LHCN-M2 (cell line): ENCODE measurements at places on chromosomes 12 and 14. TPM values are rescaled to one million over a fixed set of nuclear protein-coding genes. Genes with fewer than 3 reads are reported as not detected.

DNA sequence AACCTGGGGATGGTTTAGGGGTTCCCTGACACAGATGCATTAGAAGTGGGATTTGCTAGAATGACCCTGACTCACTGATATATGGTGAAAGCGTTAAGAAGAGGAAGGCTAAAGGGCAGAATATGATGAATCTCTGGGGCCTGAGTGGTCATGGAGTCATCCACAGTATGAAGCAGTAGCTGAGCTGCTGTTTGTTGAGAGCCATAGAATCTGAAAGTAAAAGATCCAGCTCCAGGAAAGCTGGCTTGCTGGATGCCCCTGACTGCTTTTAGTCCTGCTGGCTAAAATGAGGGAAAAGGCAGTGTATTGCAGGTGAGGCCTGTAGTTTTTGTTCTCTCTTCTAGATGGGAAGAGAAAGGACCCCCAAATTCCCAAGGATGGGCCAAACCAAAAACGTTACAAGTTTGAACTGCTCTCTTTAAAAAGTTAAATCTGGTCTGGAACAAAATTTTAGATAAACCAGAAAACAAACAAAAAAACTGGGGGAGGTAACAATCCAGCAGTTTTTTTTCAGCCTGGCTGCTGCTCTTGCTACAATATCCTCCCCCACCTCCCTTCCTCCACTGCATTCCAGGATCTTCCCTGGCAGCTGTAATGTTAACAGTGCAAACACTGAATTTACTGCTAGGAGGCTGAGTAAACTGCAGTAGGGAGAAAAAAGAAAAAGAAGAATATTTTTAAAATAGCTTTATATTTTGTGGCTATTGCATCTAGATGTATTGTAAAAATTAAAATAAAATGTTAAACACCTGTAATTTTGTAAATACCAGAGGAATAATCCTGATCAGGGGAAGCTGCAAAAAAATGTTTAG lies 16.5 kb downstream of the SEL1L start:
- peak; percentile 37 for DNase-seq

DNA sequence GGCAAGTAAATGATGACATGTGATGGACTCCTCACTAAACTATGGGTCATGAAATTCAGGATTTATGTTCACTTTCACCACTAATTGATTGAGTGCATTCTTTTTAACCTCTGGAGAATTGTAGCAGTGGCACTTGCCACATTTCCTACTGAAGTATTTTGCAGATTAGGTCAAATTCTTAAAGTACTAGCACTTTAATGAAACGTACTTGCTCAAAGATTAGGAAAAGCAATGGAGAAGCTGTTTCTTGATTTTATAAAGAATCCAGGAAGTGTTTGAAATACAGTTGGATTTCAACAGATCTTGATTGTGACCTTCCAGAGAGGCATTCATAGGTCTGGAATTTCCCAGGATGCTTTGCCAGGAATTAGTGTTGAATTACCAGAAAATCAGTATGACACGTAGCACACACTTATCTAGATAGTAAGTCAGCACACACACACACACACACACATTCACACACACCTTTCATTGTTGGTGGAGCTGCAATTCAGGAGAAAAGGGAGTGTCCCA lies 162.6 kb downstream of the MYRFL start:
- DNase-seq = peak; percentile 92

- DNase-seq = no peak
Measured at GRCh38 chr14:63472986-63473788, 70.0 kb downstream of the PPP2R5E start.

GRCh38 chr12:116675339-116676107 lies 62.3 kb downstream of the SPRING1 start:
- DNase-seq = no peak

- DNase-seq = peak; percentile 76
Measured at GRCh38 chr14:105476097-105476830, 1.6 kb downstream of the CRIP2 start.

TCL1B gene
- not detected in 2 replicates for total RNA-seq

GRCh38 chr14:85565862-85566296 lies 35.9 kb downstream of the FLRT2 start:
- peak; percentile 70 for DNase-seq

- DNase-seq = no peak
Measured at GRCh38 chr14:95346266-95346665, 26.6 kb upstream of the CLMN start.

DNA sequence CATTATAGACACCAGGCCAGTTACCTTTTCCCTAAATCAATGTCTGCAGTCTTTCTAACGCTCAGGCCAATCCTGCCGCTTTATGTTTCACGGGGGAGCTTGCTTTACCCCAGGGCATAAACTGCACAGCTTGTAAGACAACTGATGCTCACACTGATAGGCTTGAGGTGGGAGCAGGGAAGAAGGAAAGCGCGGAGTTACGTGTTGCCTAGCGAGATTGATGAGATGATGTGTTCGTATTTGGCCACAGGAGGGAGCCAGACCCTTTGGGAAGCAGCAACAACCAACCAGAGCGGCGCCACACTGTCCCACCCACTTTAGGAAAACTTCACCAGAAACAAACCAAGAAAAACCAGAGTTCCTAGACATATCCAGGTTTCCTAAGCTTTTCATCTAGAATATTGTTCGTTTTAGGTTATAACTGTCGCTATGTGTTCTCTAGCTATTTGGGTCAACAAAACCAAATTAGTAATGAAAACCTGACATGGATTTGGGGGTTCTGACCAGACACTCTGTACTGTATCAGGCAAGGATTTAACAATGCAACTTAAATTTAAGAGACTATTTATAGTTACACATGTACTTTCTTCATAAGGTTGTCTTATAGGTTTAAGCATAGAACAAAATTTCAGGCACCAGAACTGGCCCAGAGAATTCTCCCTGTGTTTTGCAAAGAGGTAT lies 2.4 kb downstream of the IL26 start:
- DNase-seq = peak; percentile 86

- no peak for DNase-seq
Measured at GRCh38 chr12:132218915-132219314, 74.7 kb downstream of the NOC4L start.

NUBPL gene
- 12.0 and 15.9 TPM in 2 replicates for total RNA-seq

MANSC4 gene
- total RNA-seq = not detected in 2 replicates

GRCh38 chr14:93987815-93988476 lies 9.2 kb upstream of the CCDC197 start:
- no peak for DNase-seq

DNA sequence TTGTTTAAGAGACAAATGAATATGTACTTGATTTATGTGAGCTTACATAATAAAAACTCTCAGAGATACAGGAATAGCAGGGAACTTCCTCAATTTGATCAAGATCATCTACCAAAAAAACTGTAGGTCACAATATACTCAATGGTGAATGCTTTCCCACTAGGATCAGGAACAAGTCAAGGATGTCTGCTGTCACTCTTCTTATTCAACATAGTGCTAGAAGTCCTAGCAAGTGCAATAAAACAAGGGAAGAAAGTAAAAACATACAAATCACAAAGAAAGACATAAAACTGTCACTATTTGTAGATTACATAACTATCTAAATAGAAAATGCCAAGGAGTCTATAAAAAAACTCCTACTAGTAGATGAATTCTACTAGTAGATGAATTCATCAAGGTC lies 41.9 kb upstream of the PAWR start:
- DNase-seq = no peak

GRCh38 chr14:70448633-70449340 lies 3.2 kb upstream of the ADAM21 start:
- DNase-seq = peak; percentile 94

GRCh38 chr12:121921066-121921465 lies 2.7 kb downstream of the CFAP251 start:
- no peak for DNase-seq

GRCh38 chr12:98162906-98163678 lies 352.3 kb upstream of the TMPO start:
- no peak for DNase-seq

DNA sequence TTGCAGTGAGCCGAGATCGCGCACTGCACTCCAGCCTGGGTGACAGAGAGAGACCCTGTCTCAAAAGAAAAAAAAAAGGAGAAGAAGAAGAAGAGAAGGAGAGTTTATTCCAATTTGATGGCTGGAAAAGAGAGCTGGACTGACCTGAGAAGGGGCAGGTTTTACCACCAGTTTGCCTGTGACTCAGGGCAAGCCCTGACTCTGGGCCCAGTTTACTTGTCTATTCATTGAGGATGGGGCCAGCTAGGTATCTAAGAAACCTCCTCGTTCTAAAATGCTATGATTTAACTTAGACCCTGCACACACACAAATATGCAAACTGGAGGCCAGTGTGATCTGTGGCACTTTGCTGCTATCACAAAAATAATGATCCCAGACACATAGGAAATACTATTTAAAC lies 155.0 kb downstream of the FOXN3 start:
- DNase-seq = no peak

- no peak for DNase-seq
Measured at GRCh38 chr12:12476857-12477531, 85.7 kb downstream of the DUSP16 start.

ITGA7 gene
- 135 and 217 TPM in 2 replicates for total RNA-seq

LIN52 gene
- total RNA-seq = 10.2 and 11.5 TPM in 2 replicates

GRCh38 chr12:124422570-124423523 lies 128.0 kb downstream of the RFLNA start:
- DNase-seq = peak; percentile 91

DBX2 gene
- not detected in 2 replicates for total RNA-seq

DNA sequence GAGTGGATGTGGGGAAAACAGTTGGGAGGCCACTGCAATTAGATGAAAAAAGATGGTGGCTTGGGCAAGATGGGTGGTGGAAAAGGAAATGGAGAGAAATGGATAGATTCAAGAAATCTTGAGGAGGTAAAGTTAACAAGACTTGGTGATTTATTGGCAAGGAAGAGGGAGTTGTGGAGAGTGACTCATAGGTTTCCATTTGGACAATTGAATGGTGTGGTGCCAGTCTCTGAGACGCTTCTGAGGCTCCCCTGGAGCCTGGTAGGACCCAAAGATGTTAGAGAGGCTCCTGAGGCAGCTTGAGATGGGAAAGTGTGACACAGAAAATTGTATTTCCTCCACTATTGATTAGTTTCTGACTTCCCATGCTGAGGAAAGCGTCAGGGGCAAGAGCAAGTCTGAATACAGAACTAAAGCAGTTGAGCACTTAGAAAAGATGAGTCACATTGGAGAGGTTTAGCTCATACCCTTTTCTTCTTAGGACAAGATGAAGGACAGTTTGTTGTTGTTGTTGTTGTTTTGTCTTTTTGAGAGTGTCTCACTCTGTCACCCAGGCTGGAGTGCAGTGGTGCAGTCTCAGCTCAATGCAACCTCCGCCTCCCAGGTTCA lies 4.5 kb downstream of the PRPF40B start:
- DNase-seq = peak; percentile 54

- no peak for DNase-seq
Measured at GRCh38 chr12:56476972-56477432, 8.6 kb downstream of the SPRYD4 start.

- DNase-seq = peak; percentile 31
Measured at GRCh38 chr12:32163596-32163995, 56.9 kb downstream of the BICD1 start.

DNA sequence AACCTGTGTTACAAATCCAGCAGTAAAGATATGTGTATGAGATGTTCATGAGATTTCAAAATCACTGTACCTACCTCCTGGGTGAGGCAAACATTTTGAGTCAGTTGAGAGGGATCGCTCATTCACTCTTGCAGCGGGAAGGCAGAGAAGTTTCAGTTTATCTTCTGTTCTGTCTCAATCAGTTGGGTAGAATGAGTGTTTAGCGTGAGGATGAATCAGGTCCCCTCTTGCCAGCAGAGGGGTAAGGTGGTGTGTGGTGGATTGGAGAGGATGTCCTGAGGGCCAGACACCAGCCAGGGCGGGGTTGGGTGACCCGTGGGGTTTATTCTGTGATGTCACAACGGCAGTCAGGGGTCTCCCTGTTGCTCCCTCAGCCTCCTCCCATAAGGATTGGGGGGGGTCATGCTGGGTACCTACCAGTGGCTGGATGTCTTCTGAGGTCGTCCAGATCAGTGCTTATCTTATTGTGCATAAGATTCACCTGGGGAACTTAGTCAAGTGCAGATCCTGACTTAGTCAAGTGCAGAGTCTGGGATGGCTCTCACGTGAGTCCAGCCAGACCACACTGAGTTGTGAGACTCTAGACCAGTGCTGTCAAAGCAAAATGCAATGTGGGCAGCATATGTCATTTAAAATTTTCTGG lies at the start of gene GSG1:
Gene GSG1 (minus strand): TSS at position 277 of the 643 bp plus-strand sequence. CDS start 155 bp downstream, at position 122.
- DNase-seq = peak; percentile 34

APOLD1 gene
- 8.0 and 9.3 TPM in 2 replicates for total RNA-seq

PTHLH gene
- total RNA-seq = 0.51 and 0.63 TPM in 2 replicates

GRCh38 chr12:104596898-104597843 lies 140.4 kb downstream of the CHST11 start:
- no peak for DNase-seq

DNA sequence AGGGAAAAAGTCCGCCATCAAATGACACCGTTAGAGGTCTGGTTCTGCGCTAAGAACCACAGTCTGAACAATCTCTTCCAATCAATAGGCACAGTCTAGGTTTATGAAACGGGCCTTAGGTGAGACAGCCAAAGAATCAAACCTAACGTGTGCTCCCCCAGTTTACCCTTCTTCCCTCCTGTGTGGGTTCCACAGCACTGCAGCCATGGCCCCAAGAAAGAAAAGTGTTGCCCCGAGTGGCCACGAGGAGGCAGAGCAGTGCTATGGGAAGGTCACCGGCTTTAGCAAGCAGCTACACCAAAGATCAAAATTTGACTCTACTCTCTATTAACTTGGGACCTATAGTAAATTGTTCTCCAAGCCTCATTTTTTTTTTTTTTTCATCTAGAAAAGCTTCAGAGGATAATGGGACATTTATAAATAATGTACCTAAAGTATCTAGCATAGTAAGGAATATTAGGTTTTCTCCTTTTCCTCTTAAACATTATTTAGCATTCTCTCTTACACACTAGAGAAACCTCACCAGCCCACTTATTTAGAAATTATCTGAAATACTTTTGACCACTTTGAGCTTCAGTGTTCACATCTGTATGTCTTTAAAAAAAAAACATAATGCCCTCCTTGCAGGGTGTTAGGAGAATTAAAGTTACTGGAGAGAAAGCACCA lies 70.2 kb upstream of the GPHB5 start:
- DNase-seq = peak; percentile 48

GRCh38 chr14:68711561-68712309 lies 81.1 kb downstream of the ZFP36L1 start:
- DNase-seq = no peak

CLEC2A gene
- total RNA-seq = not detected in 2 replicates

DNA sequence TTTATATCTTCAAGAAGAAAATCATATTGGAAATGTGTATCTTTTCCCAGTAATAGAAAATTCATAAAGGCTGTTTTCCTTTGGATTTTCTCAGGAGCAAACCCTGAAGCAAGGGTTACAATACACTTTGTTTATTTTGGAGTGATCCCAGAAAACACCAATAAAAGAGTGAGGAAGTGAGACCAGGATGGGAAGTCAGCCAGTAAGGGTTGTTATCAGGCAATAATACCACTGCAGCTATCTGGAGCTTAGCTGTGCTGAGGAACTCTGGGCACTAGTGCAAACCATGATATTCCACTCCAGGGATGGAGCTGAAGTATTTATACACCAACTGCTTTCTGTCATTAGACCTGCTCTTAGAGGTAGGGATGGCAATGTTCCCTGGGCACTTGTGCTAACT lies 1002.3 kb downstream of the FLRT2 start:
- peak; percentile 58 for DNase-seq

KRT5 gene
- not detected in 2 replicates for total RNA-seq
